Colonic mucosa (tissue), 4 donors: ENCODE measurements at places on chromosomes 2 and 18.

DNA sequence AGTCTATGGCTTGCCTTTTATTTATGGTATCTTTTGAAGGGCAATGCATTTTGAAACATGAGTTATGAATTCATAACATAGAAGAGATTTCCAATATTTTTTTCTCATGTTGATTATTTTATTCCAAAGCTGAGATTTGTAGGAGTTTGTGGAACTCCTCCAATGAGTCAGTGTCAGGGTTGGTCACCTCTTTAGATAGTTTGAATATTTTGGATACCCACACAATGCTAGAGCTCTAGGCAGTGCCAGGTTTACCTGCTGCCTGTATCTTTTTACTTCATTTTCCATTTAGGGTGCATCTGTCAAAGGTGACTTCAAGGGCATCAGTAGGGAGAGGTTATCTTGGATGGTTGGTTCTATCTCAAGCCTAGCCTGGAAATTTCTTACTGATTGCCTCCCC, 152.7 kb downstream of the CERS6 start:
- no peak for DNase-seq

GRCh38 chr2:75464348-75464946, 96.3 kb downstream of the EVA1A start:
- DNase-seq = no peak

- DNase-seq = no peak
Measured at GRCh38 chr2:235903782-235904584, 264.2 kb downstream of the GBX2 start.

GRCh38 chr2:76711490-76711889, 810.7 kb downstream of the LRRTM4 start:
- DNase-seq = no peak

GRCh38 chr2:10323535-10323934, 20.8 kb downstream of the HPCAL1 start:
- no peak for DNase-seq
